ENCODE measurements at places on chromosomes 3 and 15. TPM values are rescaled to one million over a fixed set of nuclear protein-coding genes. Genes with fewer than 3 reads are reported as not detected.
A peak's percentile ranks its signal among the peaks of the same experiment; 100 is the strongest.

Gene CLDN18
- not detected for total RNA-seq

Gene AADAC
- 0.35 TPM for total RNA-seq

Gene SEMA3B
- 51.8 TPM for total RNA-seq

Gene ISLR
- total RNA-seq, result 82.3 TPM

Gene GPR160
- 1.2 TPM for total RNA-seq

Gene AHSG
- total RNA-seq, result 0.75 TPM

GRCh38 chr3:125187599-125187910, 25.0 kb downstream of the SLC12A8 start:
- peaks cover 10% of the 10 kb centered on the region for H3K4me1 ChIP-seq
- DNase-seq, result no peak
- H3K27ac ChIP-seq, result no peak overlapping the region

GRCh38 chr3:29627136-29628117, 346.6 kb downstream of the RBMS3 start:
- DNase-seq, result no peak
- H3K36me3 ChIP-seq, result no peaks in the 10 kb centered on the region
- no peaks in the 10 kb centered on the region for H3K27me3 ChIP-seq

- DNase-seq, result peak; percentile 61
- H3K36me3 ChIP-seq, result peaks cover 8% of the 10 kb centered on the region
- peak overlapping the region; percentile 53 for H3K27ac ChIP-seq
- no peaks in the 10 kb centered on the region for H3K27me3 ChIP-seq
- H3K4me1 ChIP-seq, result peaks cover 23% of the 10 kb centered on the region
Measured at GRCh38 chr15:89132611-89133507, 44.6 kb downstream of the ABHD2 start.

DNA sequence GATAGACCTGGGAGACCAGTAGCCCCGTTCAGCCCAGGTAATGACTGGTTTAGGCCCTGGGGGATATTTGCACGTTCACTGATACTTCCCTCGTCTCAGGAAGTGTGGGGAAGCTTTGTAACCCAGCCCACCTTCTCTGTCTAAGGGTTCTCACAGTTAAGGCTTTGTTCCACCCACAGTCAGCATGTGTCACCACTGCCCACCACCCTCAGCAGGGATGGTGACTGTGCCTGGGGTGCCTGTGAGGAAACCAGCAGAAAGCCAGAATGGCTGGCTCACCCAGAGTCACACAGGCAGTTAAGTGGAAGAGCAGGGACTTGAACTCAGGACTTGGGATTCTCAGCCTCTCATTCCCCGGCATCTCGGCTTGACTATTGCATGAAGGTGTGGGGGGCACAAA, 5.2 kb downstream of the KBTBD13 start:
- H3K4me1 ChIP-seq, result peaks cover 39% of the 10 kb centered on the region
- no peak for DNase-seq
- peaks cover 25% of the 10 kb centered on the region for H3K27me3 ChIP-seq

DNA sequence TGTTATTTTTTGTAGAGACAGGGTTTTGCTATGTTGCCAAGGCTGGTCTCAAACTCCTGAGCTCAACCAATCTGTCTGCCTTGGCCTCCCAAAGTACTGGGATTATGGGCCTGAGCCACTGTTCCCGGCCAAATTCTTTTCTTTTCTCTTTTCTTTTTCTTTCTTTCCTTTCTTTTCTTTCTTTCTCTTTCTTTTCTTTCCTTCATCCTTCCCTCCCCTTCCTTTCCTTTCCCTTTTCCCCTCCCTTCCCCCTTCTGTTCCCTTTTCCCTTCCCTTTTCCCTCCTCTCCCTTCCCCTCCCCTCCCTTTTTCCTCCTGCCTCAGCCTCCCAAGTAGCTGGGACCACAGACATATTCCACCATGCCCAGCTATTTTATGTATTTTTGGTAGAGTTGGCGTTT, 3.1 kb upstream of the ARF4 start:
- peaks cover 13% of the 10 kb centered on the region for H3K4me1 ChIP-seq
- H3K4me3 ChIP-seq, result no peak overlapping the region
- DNase-seq, result no peak
- no peak overlapping the region for H3K27ac ChIP-seq
- no peaks in the 10 kb centered on the region for H3K27me3 ChIP-seq

- no peak for DNase-seq
- H3K4me3 ChIP-seq, result no peak overlapping the region
- no peak overlapping the region for H3K27ac ChIP-seq
Measured at GRCh38 chr3:155948476-155948875, 78.0 kb downstream of the GMPS start.

GRCh38 chr3:88416436-88416835, 266.7 kb downstream of the C3orf38 start:
- H3K4me3 ChIP-seq, result no peak overlapping the region
- H3K27ac ChIP-seq, result no peak overlapping the region
- H3K4me1 ChIP-seq, result no peaks in the 10 kb centered on the region
- no peaks in the 10 kb centered on the region for H3K36me3 ChIP-seq
- DNase-seq, result no peak

- no peaks in the 10 kb centered on the region for H3K36me3 ChIP-seq
- DNase-seq, result peak; percentile 73
- peak overlapping the region; percentile 62 for H3K27ac ChIP-seq
- H3K4me3 ChIP-seq, result no peak overlapping the region
Measured at GRCh38 chr3:195558602-195559001, 15.5 kb upstream of the PPP1R2 start.

DNA sequence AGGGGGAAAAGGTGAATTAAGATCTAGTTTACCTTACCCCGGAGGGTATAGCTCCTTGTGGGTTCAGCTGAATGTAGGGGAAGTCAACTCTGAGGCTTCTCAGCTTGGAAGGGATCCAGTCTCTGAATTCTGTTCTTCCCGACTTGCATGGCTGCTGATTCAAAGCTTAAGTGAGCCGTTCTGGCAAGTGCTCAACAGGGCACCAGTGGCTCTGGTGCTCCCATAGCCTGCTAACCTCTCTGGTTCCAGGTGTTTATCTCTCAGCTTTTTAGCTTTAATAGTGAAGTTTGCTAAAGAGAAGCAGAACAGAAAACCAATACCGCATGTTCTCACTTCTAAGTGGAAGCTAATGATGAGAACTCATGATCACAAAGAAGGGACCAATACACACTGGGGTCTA, 46.3 kb upstream of the RBP1 start:
- H3K4me3 ChIP-seq, result no peak overlapping the region
- H3K27me3 ChIP-seq, result no peaks in the 10 kb centered on the region
- no peaks in the 10 kb centered on the region for H3K36me3 ChIP-seq

- DNase-seq, result no peak
- H3K4me1 ChIP-seq, result no peaks in the 10 kb centered on the region
- H3K27ac ChIP-seq, result no peak overlapping the region
- no peaks in the 10 kb centered on the region for H3K36me3 ChIP-seq
- H3K27me3 ChIP-seq, result no peaks in the 10 kb centered on the region
Measured at GRCh38 chr15:23395030-23395692, 40.6 kb downstream of the GOLGA8S start.

DNA sequence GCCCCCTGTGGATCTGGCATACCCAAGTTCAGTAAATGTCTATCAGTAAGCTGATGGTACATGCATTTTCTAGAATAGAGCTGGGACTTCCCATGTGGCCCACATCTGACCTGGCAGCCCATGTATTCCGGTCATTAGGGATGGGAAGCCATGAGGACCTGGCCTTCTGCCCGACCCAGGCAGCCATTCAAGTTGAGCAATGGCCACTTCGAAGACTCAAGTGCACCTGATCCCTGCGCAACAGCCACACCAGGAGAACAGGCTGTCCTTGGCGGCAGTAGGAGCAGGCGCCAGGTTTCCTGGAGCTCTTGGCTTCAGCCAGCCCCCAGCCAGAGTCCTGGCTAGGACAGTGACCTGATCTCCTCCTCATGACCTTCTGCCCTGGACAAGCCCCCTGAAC, 14.6 kb downstream of the HEMK1 start:
- no peak overlapping the region for H3K27ac ChIP-seq
- H3K4me1 ChIP-seq, result peaks cover 5% of the 10 kb centered on the region
- peaks cover 51% of the 10 kb centered on the region for H3K36me3 ChIP-seq

DNA sequence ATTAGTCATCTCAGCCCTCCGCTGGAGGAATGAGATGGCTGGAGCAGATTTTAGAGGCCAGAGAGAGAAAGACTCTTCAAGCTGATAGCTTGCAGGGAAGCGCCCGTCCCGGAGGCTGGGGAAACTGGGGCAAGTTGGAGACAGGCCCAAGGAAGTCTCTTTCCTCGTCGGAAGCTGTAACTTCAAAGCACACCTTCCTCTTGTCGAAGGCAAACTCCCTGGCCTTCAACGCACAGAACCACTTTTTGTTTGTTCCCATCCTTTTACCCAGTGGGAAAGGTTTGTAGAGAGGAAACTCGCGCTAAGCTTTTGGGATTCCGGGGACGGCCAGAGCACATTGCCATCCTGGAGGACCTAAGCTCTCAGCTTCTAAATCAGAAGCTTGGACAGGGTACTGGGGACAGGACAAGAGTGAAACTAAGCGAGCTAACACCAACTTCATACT, 900 bp upstream of the EOMES start:
- peaks cover 83% of the 10 kb centered on the region for H3K27me3 ChIP-seq
- H3K4me3 ChIP-seq, result no peak overlapping the region
- H3K27ac ChIP-seq, result no peak overlapping the region
- peaks cover 34% of the 10 kb centered on the region for H3K4me1 ChIP-seq
- no peak for DNase-seq

DNA sequence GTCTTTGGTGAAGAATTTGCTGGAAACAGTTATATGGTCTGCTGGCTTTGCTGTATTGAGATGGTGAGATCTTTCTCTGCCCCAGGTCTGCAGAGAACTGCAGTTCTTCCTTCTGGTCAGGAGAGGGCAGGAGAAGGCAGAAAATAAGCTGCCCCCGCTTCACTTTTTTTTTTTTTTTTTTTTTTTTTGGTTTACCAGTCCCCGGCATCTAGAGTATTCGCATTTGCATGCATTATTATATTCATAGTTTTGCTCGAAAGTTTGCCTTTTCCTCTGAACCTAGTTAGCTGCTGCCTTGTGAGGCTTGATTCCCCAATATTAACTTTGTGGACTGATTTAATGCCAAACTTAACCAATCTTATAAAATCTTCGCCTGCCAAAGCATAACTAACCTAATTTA, 10.6 kb upstream of the PARL start:
- no peak overlapping the region for H3K27ac ChIP-seq
- H3K27me3 ChIP-seq, result peaks cover 10% of the 10 kb centered on the region
- H3K4me1 ChIP-seq, result no peaks in the 10 kb centered on the region
- DNase-seq, result peak; percentile 58

DNA sequence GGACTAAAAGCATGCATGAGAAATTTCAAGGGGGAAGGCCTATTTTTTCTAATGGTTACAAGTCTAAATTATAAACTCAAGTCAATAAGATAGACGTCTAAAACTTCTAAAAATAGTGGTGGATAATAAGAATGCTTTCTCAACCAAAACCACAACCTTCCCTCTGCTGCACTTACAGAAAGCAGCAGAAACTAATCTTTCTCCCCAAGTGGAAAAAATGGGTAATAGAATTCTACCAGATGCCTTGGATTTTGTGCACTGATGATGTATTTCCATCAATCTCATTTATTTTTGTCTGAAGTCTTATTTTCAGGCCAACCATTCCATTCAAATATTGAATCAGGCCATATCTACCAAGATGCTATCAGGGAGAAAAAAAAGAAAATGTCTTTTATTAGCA, 344.7 kb downstream of the NEK10 start:
- H3K36me3 ChIP-seq, result no peaks in the 10 kb centered on the region
- no peaks in the 10 kb centered on the region for H3K27me3 ChIP-seq
- H3K27ac ChIP-seq, result no peak overlapping the region
- H3K4me3 ChIP-seq, result no peak overlapping the region
- H3K4me1 ChIP-seq, result peaks cover 3% of the 10 kb centered on the region
- DNase-seq, result peak; percentile 15

All from muscle of leg (tissue), 16 donors.